T-helper 1 cell treated with Interleukin-12 subunit alpha and Interleukin-12 subunit beta and Interleukin-4 antibody, amounts not matched to agents 30 ng/mL and 1 ng/mL, for 36 hours (primary cell): ENCODE measurements at places on chromosomes 12 and 14. TPM values are rescaled to one million over a fixed set of nuclear protein-coding genes. Genes with fewer than 3 reads are reported as not detected.

DLST gene
- total RNA-seq, result 87.6 and 95.8 TPM in 2 replicates

KRT81 gene
- not detected in 2 replicates for total RNA-seq

GALNT8 gene
- 1.1 and 1.6 TPM in 2 replicates for total RNA-seq

HSPB8 gene
- not detected in 2 replicates for total RNA-seq

STAT2 gene
- 239 and 243 TPM in 2 replicates for total RNA-seq

AGAP2 gene
- 70.2 and 74.9 TPM in 2 replicates for total RNA-seq

SERPINA4 gene
- not detected in 2 replicates for total RNA-seq

LALBA gene
- not detected in 2 replicates for total RNA-seq

THAP2 gene
- 5.4 and 7.6 TPM in 2 replicates for total RNA-seq

PLA2G1B gene
- total RNA-seq, result not detected in 2 replicates

IL31 gene
- 0.24 TPM in 1 of 2 replicates, not detected in the other for total RNA-seq

LRRC43 gene
- total RNA-seq, result 0.29 TPM in 1 of 2 replicates, not detected in the other

NELL2 gene
- 47.1 and 47.9 TPM in 2 replicates for total RNA-seq

RIPK3 gene
- 37.1 and 41.9 TPM in 2 replicates for total RNA-seq

SRRM4 gene
- total RNA-seq, result not detected in 2 replicates

SLC17A8 gene
- not detected in 2 replicates for total RNA-seq

DIO2 gene
- 0.32 TPM in 1 of 2 replicates, not detected in the other for total RNA-seq

FLRT2 gene
- not detected in 2 replicates for total RNA-seq

COCH gene
- 0.20 and 0.51 TPM in 2 replicates for total RNA-seq

ACRBP gene
- 1.0 and 1.5 TPM in 2 replicates for total RNA-seq
